Stimulated activated CD8-positive, alpha-beta memory T cell treated with anti-CD3 and anti-CD28 coated beads, Interleukin-4, amount 100 ng/mL, for 1 hour (primary cell): ENCODE measurements at places on chromosomes 2 and 18.

GRCh38 chr2:240574386-240575100, 6.3 kb downstream of the RNPEPL1 start:
- DNase-seq: no peak

GRCh38 chr2:182283512-182283911, 143.3 kb downstream of the PDE1A start:
- no peak for DNase-seq

DNA sequence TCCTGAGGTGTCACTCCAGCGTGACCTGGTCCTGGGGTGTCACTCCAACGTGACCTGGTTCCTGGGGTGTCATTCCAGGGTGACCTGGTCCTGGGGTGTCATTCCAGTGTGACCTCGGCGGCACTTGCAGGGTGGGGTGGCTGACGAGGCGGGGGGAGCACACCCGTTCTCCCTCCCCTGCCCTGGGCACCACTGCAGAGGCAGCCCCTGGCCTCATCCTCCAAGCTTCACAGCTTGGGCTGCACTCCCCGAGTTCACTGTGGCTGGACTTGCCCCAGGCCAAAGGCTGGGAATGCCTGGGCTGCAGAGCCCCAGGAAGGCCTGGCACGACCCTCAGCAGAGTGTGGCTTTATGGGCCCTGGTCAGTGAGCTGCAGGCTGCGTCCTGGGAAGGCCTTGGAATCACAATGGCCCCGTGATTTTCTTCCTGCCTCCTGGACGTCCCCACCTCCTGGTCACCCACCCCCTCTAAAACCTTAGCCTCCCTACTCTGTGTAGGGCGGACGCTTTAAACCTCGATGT, 88.3 kb downstream of the NFATC1 start:
- DNase-seq: no peak

DNA sequence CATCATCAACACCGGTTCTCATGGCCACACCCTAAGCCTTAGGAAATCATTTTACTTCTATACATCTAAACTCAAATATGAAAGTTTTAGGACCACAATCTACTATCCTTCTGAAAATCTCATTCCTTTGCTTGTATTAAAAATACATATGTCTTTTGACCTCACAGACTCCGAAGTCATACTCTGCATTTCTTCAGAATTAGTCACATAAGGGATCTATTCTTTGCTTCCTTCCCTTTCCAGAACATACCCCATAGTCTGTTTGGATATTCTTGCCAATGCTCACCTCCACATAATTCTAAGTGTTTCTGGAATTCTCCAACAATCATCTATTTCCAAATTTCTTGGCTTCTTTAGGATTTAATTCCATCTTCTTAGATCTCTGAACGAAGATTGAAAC, 14.2 kb upstream of the DSG1 start:
- no peak for DNase-seq

DNA sequence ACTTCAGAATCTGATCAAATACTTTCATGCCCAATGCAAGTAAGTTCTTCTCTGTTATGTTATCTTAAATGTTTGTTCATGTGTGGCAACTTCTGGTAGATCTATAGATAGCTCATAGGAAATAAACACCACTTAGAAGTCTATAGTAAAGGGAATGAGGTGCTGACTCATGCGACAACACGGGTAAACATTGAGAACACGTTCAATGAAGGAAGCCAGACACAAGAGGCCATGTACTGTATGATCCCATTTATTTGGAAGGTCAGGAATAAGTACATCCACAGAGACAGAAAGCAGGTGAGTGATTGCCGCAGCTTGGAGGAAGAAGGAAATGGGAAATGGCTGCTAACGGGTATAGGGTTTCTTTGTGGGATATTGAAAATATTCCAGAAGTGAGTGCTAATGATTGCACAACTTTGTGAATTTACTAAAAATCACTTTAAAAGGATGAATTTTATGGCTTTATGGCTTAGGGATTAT, 95.4 kb downstream of the ITGB1BP1 start:
- no peak for DNase-seq

DNA sequence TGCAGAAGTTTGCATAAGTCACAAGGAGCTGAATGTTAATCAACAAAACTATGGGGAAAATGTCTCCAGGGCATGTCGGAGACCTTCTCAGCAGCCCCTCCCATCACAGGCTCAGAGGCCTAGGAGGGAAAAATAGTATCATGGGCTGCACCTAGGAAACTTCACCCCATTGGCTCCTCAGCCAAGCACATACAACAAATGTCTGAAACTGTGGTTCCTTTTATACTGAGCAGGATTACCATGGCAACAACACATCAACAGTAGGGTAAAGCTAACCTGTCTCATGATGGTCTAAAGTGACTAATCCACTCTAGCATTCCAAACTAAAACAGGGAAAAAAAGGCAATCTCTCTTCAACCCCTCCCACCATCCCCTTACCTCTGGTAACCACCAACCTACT, 3.2 kb upstream of the NEMP2 start:
- no peak for DNase-seq

GRCh38 chr2:240998995-240999791, 775 bp downstream of the SNED1 start:
- no peak for DNase-seq

DNA sequence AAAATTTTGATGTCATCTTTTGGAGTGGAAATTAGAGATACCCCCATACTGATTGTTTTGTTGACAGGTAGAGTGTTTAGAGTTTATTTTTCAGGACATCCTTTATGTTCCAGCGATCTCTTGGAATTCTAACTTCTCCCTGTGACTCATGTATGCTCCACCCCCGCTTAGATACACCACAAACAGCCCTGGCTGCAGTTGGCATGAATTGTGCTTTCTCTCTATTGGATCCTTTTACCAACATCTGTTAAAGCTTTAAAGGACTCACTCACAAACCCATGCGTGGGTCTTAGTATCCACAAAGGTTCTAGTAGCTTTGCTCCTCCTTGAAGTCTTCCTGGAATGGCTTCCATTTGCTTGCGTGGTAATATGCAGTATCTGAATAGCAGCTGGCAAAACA, 409.5 kb upstream of the POU3F3 start:
- no peak for DNase-seq

DNA sequence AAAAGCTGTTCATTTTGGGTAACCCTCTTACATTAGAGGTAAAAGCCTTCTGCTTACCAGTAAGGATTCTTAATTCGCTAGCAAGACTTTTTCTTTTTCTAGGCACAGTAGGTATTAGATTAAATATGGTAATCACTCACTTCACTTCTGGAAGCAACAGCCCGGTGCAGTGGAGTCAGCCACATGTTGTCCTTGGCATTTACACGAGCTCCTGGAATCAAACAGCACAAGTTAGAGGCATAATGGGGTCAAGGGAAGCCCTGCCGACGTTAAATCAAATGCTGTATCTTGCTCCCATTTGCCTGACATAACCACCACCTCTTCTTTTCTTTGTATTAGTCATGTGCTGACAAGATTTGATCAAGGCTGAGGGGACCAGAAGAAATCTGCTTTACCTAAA, 174.1 kb downstream of the ANKRD44 start:
- no peak for DNase-seq

GRCh38 chr2:31337860-31338259, 76.7 kb downstream of the XDH start:
- DNase-seq: no peak

GRCh38 chr2:107648781-107649404, 177.8 kb upstream of the RGPD4 start:
- DNase-seq: no peak

DNA sequence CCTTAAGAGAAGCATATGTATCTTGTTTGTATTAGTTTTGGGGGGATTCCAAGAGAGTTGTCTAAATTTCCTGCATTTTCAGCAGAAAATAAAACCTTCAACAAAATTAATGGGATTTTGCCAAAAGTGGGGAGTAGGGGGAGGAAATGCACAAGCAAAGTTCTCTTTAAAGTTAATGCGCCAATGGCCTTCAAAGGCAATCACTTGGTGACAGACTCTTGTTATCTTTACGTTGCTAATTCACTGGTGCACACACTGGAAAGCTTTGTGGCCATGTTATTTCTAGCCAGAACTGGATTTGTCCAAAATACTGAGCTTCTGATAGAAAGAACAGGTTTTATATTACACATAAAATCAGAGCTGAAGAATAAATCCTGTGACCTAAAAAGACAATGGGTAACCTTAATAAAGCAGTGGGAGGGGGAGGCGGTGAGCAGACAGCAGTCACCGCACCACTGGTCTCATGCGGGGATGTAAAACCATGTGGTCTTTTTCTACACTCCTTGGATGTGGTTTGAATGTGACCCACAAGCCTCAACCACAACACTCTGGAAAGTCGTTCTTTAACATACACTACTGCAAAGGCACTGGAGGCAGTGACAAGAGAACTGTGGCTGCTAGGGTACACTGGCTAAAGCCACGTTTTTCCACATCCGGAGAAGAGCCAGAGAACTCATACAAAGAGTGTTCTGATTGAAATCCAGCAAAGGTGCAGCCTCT, 176.9 kb upstream of the SMAD7 start:
- no peak for DNase-seq

- DNase-seq: no peak
These were observed 29.7 kb upstream of the PIEZO2 start for GRCh38 chr18:11178951-11179549.

GRCh38 chr2:48722391-48722790, 33.1 kb downstream of the LHCGR start:
- no peak for DNase-seq
